ENCODE measurements at places on chromosomes 13 and 19.

- DNase-seq = no peak
Observed at GRCh38 chr13:23513455-23513854, 56.8 kb upstream of the TNFRSF19 start.

DNA sequence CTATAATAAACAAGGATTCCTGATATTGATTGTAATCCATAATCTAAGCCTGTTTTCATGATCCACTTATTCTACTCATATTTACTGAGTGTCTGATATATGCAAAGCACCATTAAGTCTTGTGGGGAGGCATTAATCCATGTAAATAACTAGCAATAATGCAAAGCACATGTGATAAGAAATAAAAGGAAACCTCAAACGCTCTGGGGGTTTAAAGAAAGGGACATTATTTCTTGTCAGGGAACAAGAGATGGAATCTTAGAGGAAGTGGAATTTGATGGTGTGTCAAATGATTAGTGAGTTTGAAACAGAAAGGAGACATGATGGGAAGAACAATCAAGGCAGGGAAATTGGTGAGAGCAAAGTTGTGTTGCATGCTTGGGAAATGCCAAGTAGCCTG lies 57.4 kb upstream of the FLT1 start:
- DNase-seq = no peak

DNA sequence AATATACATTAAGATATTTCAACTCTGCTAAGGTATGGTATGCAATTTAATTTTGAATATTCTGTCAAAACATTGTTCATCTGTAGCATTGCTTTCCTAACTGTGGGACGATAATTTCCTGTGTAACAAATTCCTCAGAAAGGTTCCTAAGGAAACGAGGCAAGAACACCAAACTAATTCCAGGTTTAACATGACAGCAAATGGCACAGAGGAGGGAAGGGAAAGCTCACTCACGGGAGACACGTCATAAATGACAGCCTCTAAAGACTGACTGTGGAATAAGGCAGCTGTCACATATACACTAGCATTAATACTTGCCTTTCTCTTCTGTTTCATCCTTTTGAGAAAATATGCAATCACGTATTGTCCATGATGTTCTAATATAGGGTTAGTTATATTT lies 380.6 kb downstream of the LIG4 start:
- DNase-seq = no peak

DNA sequence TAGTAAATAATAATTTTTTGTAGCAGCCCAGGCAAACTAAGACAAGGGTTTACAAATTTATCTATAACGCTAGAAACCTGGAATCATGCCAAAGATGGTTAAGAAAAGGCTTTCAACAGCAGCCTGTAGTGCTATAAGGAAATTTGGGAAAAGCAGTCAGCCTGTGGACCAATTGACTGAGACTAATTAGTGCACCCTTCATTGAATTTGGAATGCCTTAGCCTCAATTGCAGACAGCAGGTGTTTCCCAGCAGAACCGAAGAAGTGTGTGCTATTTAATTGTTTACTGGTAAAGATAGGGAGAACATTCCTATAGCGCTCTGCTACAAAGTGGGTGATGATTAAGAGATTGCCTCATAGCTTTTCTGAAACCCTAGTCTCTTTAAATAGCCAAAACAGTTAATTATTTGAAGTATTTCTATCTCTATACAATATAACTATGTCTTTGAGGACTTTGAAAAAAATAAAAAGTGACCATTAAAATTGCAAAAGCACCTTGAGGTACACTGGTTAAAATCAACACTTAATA lies 1884.3 kb upstream of the PCDH20 start:
- DNase-seq = no peak

DNA sequence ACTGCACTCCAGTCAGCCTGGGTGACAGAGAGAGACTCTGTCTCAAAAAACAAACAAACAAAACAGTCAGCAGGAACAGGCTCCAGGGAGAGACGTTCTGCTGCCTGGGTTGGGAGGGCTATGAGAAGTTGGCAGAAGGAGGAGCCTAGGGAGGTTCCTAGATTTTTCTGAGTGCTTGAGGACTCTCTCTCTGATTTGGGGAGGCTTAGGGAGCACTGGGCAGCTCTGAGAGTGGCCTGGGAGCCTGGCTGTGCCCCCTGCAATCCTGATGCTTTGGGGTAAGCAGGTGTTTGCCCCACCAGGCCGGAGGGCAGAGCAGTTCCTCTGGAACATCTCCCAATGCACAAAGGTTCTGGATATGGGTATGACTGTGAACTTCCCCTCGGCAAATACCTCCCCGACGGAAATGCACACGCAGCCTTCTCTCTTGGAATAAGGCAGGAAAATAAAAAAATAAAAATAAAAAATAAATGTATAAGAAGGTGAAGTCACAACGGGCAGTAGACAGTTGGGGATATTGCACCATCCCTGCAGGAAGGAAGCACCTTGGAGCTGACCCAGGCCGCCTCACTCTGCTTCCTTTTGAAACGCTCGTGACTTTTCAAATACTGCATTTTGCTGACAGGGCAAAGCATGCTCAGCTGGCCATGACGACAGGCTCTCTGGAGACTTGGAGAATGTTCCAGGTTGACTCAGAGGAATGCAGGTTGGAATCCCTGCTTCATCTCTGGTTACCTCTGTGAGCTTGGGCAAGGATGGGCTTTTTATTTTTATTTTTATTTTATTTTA lies 26.5 kb upstream of the HOMER3 start:
- no peak for DNase-seq

GRCh38 chr13:44309794-44310757 lies 63.5 kb upstream of the SERP2 start:
- no peak for DNase-seq

GRCh38 chr13:113017506-113018215 lies 48.6 kb downstream of the MCF2L start:
- no peak for DNase-seq

DNA sequence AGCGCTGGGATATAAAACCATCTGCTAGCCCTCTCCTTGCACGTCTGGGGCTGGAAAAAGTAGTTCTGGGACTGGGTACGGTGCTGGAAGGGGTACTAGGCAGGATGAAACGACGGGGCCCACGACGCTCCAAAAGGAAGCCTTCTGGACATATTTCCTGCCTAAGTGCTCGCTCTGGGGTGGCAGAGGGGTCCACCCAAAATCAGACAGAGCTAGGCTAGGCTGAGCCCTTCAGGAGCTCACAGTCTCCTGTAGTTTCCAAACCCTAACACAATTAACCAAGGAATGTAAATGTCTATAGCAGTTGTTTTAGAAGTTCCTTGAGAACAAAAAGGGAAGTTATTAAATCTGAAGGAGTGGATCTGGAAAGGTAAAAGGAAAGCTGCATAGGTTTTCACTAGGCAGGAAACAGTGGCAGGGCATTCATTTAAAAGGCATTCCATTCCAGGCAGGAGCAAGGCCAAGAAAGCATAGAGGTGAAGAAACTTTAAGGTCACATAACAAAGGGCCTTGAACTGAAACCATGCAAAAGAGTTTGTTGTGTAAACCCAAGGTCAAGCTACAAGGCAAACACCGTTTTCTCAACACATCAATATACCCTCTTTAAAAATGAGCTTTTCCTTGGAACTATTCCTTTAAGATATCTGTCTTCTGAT lies 634 bp upstream of the DIAPH3 start:
- no peak for DNase-seq

DNA sequence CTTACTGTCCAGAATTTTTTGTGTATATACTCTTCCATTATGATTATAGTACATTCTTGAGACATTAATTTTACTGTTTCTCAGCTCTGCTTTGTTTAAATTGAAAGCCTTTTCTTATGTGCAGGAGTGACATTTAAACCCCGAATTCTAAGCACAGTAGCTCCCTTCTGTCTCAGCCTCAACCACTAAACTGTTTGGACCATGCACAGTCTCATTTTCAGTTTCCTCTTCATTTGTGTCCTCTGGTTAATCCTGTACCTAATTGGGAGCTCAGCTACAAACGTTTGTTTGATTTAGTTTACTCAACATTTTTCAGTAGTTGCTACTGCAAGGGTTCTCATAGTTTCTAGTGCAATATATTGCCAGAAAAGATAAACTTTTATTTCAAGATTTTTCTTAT lies 206.3 kb downstream of the SLITRK5 start:
- no peak for DNase-seq

DNA sequence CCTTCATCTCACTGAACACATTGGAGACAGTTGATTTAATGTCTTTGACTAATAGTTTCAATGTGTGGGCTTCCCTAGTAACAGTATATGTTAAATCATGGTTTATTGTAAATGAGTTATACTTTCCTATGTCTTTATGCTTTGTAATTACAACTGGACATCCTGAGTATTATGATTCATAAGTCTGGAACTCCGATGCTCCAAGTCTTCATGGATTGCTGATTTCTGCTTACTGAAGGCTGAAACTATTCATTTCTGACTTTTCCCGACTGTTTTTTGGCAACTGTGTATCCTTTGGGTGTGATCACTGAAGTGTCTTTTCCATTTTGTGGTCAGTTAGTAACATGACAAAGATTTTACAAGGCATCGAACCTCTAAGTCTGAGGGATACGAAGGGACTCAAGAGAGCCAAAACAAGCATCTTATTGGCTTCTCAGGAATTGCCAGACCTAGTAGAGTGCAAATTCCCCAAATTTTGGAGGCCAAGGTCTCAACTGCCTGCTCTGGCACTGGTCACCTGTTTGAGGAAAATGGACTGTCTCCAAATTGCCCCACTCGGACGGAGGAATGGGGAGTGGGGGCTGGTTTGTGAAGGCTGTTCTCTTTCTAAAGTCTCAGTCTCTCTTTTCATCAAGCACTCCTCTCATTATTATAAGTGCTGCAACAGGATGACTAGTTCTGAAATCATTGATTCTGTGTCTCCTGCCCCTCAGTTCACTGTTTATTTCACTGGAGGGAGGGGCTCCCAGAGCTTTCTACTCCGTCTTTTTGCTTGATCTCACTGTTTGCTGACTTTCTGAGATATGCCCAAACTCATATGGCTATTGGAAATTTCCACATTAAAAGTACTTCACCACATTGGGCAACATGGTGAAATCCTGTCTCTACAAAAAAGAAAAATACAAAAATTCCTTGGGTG lies 20.2 kb upstream of the CD70 start:
- DNase-seq = no peak

GRCh38 chr13:92991692-92992091 lies 234.9 kb upstream of the GPC6 start:
- no peak for DNase-seq

GRCh38 chr13:28531077-28531844 lies 36.3 kb upstream of the FLT1 start:
- no peak for DNase-seq

- no peak for DNase-seq
Observed at GRCh38 chr19:1837625-1838105, 10.6 kb downstream of the REXO1 start.

DNA sequence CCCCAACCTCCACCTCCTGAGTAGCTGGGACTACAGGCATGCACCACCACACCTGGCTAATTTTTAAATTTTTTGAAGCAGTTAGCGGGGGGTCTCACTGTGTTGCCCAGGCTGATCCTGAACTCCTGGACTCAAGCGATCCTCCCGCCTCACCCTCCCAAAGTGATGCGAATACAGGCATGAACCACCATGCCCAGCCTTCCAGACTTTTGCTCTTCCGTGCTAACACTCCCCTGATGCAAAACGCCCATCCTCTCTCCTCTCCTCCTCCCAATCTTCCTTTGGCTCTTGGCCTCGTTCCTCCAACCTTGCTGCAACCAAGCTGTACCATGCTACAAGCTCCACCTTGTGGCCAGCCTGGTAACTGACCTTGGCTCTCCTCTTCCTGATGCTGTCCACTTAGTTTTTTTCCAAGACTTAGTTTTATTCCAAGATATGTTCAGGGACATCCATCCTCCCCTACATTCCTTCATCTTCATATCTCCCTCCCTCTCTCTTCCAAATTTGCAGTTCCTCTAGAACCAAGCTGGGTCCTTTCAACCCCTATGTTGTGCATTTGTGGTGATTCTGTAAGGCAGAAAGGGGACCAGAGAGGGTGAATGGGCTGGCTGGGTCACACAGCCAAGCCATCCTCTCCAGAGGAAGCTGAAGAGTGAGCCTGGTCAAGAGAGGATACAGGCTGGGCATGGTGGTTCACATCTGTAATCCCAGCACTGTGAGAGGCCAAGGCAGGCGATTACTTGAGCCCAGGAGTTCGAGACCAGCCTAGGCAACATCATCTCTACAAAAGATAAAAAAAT lies 32.8 kb downstream of the TINCR start:
- DNase-seq = no peak

DNA sequence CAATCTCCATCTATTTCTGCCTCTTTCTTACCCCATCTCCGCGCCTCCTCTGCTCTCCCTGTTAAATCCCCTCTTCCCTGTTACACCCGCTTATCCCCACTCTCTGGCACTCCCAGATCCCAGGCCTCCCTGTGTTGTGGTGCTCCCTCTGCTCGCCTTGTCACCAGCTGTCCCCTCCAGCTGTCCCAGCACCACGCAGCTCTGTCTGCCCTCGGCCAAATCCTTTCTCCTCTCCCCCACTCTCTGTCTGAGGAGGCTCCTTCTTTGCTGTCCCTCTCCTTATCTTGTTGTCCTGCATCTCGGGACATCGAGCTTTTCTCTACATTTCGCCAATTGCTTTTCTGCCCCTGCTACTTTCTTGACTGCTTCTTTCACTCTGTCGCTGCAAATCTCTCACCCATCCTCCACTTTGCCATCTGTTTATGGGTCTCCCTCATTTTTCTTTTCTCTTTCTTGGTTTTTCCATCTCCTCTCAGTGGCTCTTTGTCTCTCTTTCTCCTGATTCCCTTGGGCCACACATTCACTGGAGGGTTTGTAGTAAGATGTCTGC lies 941 bp downstream of the ZNF160 start:
- no peak for DNase-seq

DNA sequence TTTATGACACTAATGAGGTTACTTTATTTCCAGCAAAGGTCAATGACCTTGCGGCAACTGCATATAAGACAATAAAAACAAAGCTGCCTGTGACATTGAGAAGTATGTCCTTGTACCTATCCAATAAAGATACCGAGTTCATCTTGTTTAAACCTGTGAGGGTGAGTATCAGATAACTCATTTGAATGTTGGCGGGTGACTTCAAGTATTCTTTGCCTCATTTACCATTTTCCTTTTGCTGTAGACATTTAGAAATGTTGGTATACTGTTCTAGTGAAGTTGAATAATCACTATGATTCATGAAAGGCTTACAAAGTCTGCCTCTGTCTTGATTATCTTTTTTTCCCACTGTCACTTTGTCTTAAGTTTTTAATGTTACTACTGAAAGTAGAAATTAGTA lies 65.0 kb downstream of the COG3 start:
- no peak for DNase-seq

GRCh38 chr19:14000691-14001375 lies 5.3 kb downstream of the RFX1 start:
- no peak for DNase-seq

GRCh38 chr19:41703602-41704293 lies 4.7 kb upstream of the CEACAM5 start:
- no peak for DNase-seq

- DNase-seq = no peak
Observed at GRCh38 chr13:110442930-110443621, 118.4 kb downstream of the RAB20 start.

DNA sequence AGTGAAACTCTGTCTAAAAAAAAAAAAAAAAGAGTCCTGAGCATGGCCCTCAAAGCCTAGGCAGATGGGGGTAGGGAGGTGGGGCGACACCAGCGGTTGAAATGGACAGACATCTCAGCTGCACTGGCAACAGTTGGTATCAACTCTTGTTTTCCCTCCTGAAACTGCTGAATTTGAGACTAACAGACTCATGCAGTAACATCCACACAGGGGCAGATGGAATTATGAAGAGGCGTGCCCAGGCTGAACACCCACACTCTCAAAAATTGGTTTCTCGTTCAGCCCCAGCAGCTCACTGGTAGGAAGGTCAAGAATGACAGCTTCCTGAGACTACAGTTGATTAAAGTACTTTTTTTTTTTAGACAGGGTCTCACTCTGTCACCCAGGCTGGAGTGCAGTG lies 24.1 kb downstream of the PBX4 start:
- no peak for DNase-seq
